ENCODE measurements at places on chromosomes 4 and X. TPM values are rescaled to one million over a fixed set of nuclear protein-coding genes. Genes with fewer than 3 reads are reported as not detected.

Gene XAGE1A
- not detected for total RNA-seq

Gene F11
- 171 TPM for total RNA-seq

Gene ETDB
- total RNA-seq: not detected

Gene DLG3
- total RNA-seq: 1.6 TPM

Gene MAGEB10
- not detected for total RNA-seq

Gene PPP1R2C
- not detected for total RNA-seq

DNA sequence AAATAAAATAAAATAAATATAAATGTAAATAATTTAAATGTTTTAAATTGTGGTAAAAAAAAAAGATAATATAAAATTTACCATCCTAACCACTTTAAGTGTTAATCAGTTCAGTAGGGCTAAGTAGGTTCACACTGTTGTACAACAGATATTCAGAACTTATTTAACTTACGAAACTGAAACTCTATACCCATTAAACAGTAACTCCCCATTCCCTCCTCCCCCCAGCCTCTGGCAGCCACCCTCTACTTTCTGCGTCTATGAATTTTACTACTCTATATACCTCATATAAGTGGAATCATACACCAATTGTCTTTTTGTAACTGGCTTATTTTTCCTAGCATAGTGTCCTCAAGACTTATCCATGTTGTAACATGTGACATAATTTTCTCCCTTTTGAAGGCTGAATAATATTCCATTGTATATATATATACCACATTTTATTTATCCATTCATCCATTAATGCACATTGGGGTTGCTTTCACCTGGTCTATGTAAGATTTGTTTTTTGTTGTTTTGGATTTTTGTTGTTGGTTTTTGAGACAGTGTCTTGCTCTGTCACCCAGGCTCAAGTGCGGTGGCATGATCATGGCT, 32.5 kb upstream of the ELF2 start:
- no peak for DNase-seq

DNA sequence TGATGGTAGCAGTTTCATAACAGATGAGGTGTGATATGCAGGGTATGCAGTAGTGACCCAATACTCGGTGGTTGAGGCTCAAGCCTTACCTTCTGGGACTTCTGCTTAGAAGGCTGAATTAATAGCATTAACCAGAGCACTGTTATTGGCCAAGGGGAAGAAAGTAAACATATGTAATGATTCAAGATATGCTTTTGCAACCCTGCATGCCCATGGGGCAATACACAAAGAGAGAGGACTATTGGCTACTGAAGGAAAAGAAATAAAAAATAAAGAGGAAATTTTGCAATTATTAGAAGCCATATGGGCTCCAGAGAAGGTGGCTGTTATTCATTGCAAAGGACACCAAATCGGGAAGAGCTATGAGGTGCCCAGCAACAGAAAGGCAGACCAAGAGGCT, 8.7 kb downstream of the GAGE10 start:
- DNase-seq: no peak

GRCh38 chrX:17758382-17758781, 21.1 kb downstream of the SCML1 start:
- DNase-seq: no peak

DNA sequence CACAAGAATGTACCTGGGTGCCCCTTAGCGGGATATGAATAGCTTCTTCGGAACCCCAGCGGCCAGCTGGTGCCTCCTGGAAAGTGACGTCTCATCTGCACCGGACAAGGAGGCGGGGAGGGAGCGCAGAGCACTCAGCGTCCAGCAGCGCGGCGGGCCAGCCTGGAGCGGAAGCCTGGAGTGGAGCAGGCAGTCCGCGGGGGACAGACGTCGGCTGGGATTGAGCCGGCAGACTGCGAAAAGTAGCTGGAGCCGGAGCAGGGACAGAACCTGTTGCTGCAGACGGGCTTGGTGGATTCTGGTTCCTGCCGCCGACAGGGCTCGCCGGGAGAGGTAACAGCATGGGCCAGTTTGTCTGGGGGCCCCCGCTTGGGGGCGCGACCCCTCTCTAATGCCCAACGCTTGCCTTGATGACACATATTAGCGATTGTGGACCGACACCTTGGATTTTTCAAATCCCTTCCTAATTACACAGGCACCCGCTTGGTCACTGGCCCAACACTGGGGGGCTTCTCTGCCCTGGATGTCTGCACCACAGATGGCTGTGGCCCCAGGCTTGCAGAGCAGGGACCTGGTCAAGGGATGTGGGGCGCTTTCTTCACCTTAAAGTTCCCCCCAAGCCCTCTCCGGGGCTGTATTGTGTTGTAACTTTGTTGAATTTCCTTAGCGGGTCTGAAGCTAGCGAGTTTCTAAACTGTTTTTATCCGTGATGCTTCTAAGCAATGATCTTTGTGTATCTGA, at the start of gene NPFFR2:
NPFFR2 (plus strand) TSS at position 133 of the 741 bp plus-strand sequence. CDS start 96,592 bp downstream, outside the sequence.
- DNase-seq: peak; percentile 48

- DNase-seq: no peak
Observed at GRCh38 chr4:15418956-15419355, 8.9 kb upstream of the C1QTNF7 start.

DNA sequence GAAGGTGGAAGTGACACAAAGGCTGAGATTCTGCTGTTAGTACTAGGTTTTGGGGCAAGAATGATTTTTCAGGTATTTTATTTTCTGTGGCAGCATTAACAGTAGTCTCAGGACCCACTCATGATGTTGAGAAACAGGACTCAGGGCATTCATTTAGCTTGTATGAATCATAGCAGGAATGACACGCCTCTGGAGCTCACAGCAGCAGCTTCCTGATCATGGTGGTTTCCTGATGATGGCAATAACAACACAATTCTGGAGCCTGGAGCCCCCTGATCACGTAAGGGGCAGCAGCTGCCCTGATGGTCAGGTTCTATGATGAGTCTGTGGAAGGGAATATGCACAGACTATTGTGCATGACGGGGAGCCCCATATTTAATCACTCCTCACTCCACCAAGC, 47.0 kb downstream of the TASL start:
- DNase-seq: no peak

GRCh38 chr4:75030649-75031235, 97.8 kb downstream of the PARM1 start:
- no peak for DNase-seq

GRCh38 chrX:42087960-42088359, 164.6 kb upstream of the CASK start:
- no peak for DNase-seq

DNA sequence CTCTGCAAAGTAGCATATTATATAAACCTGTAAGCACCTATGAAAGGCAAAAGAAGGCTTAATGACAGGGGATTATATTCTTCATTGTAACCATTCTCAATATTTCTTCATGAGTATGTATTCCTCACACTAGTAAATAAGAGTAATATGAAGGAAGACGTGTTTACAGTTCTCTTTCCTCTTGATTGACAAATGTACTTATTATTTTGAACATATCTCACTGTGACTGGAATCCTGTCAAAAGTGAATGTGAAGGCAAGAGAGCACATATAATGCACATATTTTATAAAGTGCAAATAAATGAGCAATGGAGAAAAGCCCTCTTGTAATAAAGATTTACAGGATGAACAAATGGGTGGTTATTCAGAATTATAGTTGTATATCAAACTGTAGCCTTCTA, 19.7 kb downstream of the FAM47A start:
- no peak for DNase-seq
